ENCODE measurements at places on chromosomes 3 and 15.

- peak; percentile 51 for DNase-seq
Observed at GRCh38 chr3:126472277-126473006, 3.2 kb downstream of the ZXDC start.

DNA sequence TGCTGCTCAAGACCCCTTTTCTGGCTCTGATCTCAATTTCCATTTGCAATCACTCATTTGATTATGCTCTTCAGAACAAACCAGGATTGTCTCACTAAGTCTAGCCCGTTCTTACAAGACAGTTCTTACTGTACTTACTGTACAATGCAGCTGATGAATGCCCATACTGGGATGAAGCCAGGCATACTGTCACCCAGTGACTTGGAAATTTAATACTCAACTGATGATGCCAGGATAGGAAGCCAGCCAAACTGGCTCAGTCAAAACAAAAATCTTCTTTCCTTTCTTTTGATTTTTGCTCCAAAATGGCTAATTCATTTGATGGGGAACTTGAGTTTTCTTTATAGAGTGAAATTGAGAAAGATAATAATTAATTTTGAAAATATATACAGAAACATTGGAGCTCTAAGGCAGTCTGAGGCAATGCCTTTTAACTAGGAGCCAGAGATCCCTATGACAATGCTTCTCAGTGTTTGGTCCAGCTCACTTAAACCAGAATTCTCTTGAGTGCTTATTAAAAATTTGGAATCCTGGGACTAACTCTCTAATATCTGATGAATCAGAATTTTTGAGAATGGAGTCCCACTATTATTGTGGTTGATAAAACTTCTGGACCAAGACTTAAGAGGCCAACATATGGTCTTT lies 265.6 kb upstream of the THBS1 start:
- DNase-seq: no peak

GRCh38 chr3:4552811-4553210 lies 59.7 kb downstream of the ITPR1 start:
- no peak for DNase-seq

GRCh38 chr3:31772758-31773473 lies 208.1 kb downstream of the OSBPL10 start:
- no peak for DNase-seq

GRCh38 chr15:84950570-84951111 lies 31.0 kb upstream of the PDE8A start:
- no peak for DNase-seq

DNA sequence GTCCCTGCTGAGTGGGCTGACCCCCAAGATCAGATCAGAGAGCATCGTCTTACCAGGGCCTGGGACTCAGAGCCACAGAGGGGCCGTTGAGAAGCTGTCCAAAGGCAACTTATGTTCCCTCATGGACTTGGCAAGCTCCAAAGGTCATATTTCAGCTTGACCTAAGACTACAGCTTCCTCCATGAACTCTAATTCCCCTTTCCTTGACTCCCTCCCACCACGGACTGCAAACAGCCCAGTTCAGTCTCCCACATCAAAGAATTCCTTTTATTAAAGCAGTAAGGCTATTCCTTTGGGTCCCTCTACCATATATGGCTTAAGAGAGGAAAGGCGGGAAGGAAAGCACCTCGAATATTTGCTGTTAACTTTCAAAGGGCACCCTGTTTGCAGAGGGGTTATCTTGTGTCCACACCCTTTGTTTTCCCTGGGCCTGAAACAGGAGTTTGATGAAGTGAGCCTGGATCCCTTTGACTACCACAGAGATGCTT lies 146.1 kb upstream of the THBS1 start:
- DNase-seq: no peak

- no peak for DNase-seq
Observed at GRCh38 chr3:154427685-154428285, 2.2 kb downstream of the GPR149 start.

DNA sequence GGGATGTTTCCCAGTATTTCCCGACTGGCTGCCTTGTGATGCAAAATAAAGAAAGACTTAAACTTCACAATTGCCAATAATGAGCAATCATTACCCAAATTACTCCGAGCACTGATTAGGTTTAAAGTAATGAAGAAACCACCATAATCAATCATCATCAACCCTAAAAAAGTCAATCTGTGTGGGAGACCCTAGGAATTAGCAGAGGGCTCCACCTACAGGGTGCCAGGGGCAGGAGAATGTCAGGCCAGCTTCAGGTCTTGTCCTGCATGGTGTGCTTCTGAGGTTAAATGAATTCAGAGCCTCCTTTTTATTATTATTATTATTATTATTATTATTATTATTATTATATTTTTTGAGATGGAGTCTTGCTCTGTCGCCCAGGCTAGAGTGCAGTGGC lies 478.0 kb upstream of the ARRDC4 start:
- DNase-seq: no peak

DNA sequence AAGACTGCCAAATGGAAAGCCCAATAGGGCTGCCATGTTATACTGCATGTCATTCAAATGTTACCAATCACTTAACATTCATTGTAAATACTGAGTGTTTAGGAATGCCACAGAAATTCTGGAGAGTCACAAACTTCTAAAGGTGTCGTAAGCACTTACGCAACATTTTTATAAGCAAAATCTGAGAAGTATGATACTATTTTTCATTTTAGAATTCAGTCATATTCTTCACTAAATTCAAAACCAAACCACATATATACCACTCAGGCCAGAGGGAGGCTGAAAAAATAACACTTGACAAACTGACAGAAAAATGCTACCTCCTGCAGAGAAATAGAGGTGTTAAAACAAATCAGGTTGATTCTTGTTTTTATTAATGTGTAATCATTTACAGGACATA lies 89.8 kb downstream of the THBS1 start:
- DNase-seq: peak; percentile 26

- DNase-seq: peak; percentile 47
Observed at GRCh38 chr3:170130532-170130931, 51.0 kb downstream of the PHC3 start.

DNA sequence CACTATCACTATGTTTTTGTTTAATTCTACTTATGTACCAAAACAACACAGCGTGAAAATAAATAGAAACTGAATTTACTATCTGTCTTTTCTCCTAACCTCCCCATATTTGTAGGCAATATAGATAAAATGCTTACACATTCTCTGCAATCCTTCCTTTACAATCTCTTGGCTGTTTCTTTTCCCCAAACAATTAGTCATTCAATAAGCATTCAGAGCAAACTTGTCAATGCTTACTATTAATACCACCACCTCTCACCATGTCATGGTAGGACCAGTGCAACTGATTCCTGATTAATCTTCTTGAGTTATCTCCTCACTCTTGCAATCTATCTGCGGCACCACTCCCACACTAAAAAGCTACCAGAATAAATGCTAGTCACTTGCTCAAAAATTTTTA lies 74.0 kb upstream of the TTBK2 start:
- DNase-seq: peak; percentile 36

- DNase-seq: no peak
Observed at GRCh38 chr3:157091083-157091833, 68.7 kb downstream of the CCNL1 start.

GRCh38 chr3:180973543-180973942 lies 16.0 kb downstream of the DNAJC19 start:
- no peak for DNase-seq

DNA sequence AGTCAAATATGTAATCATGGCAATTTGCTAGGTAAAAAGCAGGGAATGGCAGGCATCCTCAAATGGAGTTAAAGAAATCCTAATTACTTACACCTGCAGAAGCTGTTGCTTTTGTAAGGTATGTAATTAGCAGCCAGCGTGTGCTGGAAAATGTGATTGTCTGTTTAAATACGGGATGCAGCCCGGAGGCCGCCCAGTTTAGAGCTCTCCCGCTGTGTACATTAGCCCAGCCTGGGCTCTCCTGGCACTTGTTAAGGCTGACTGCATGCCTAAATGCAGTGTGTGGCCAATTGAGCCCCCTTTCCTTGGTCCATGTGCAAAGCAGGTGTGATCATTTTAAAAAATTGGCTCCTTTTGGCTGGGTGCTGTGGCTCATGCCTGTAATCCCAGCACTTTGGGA lies 9.0 kb downstream of the DPH3 start:
- no peak for DNase-seq

DNA sequence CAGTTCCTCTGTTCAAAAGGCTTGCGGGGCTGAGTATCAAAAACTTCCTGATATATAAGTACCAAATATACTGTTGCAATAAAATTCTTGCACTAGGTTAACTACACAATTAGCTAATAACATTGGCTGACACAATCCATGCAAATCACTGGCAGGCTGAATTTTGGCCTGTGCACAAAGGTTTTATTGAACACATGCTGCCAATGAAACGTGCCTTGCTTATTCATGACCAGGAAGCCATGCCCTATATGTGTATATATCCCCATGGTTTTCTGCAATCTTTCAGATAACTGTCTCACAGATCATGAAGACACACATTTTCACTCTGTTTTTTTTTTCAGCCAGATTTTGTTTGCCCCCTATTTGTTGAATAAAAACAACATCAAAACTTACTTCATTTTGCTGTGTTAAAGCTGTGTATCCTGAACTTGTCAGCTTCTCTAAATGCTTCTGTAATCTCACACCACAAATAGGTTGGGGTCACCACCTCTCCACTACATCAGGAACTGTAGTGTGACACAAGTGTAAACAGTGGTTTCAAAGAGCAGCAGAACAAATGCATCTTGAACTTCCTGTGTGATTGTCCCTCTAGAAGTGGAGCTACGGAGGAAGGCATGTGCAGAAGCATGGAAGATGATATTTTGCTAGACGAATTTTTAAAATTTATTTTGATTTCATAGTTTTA lies 920.7 kb upstream of the NR2F2 start:
- no peak for DNase-seq

- DNase-seq: no peak
Observed at GRCh38 chr15:58383876-58384275, 47.9 kb upstream of the LIPC start.

- no peak for DNase-seq
Observed at GRCh38 chr3:8817486-8817885, 48.1 kb upstream of the OXTR start.

DNA sequence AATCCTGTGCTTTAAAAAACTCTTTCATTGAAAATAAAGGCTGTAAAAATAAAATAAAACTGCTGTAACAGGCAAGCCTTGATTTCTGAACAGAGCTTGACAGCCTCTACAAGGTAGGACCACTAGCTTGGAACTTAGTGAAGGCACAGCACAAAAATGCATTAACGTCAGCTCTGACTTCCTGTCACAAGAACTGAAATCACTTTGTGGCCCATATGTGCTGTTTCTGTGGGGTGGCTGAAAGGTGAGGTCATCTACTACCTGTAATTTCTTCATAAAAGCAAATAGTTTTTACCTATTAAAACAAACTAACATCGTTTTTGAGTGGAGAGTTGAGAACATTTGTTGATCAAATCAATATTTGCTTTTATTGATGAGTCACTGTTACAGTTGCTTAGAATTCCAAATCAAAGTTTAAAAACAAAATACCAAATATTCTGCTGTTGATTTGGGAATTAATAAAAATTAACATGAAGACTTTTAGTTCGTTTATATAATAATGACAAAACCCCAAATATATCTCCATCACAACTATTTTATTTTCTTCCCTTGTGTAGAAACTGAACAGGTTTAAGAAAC lies 1034.1 kb downstream of the MCTP2 start:
- no peak for DNase-seq

DNA sequence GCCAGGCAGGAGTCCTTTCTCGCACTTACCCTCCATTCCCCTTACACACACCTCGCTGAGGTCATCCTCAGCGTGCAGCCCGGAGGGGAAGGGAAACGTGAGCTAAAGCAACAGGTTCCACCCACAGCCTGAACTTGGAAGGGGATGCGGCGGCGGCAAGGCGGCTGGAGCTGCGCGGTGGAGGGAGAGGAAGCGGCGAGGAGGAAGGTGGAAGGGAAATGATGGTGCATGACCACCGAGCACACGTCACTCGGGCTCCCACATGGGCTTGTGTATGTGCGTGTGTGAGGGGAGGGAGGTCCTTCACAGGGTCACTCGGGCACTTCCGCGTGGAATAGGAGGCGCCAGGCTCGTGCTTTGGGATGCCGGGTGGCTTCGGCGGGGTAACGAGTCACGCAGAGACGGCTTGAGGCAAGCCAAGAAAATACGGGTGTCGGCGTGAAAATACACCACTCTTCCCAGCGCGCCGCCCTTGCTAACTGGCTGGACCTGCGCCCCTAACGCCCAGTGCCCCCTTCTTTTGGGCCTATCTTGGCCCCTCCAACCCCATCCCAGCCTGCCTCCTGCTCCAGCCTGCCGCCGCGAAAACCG lies 225.5 kb upstream of the IL12A start:
- DNase-seq: peak; percentile 85

DNA sequence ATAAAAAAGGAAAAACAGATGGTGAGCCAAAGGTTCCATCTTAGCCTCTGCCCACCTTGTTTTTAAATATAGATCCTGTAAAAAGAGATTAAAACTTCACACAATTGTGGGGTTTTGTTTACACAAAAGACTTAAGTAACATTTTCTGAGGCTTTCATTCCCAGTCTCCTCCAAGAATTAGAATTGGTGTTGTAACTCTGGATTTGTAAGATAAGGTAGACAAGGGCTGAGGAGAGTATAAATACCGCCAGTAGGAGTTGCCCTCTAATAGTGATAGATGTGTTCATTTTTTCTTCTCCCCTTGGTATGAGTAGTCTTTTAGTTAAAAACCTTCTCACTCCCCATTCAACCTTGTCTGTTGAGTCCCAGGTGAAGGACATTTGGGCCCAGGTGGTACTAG lies 8.5 kb downstream of the MINDY2 start:
- no peak for DNase-seq

GRCh38 chr3:5694266-5694665 lies 506.8 kb downstream of the EDEM1 start:
- no peak for DNase-seq

DNA sequence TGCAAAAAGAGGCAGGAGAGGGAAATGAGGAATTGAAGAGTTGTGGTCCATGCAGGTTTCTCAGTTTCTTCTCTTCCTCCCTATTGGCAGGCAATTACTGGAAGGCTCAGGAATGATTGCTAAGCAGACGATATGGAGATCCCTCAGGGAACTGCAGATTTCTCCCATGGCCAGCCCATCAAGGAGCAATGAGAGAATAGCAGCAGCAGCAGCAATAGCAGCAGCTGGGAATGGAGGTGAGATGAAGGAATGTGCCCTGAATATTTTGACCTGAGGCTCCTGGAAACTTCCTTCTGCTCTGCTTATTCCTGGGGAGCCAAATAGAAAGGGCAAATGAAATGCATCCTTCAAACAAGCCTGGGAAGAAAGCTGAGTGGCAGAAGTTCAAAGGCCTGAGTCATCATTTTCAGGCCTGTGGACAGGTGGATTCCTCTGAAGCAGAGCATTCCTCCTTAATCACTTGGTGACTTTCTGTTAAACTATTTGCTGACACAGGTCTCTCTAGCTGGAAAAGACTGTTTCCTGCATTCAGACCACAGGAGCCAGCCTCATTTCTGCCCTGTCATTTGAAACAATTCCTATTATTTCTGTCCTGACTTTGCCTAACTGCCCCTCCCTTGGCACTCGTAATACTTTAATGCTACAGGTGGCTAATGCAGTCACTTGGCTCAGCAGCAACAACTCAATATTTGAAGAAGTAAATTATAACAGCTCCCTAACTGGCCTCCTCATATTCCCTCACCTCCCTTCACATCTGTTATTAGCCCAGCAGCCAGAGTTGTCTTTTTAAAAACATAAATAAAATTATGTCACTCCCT lies 146.9 kb upstream of the GADL1 start:
- DNase-seq: peak; percentile 24

Measured in adipocyte (in vitro differentiated cells).